ENCODE measurements at places on chromosomes 5 and 9.
A peak's percentile ranks its signal among the peaks of the same experiment; 100 is the strongest.

- DNase-seq, result no peak
Observed at GRCh38 chr5:40560474-40561110, 119.1 kb upstream of the PTGER4 start.

- DNase-seq, result no peak
Observed at GRCh38 chr5:74885170-74885569, 19.0 kb upstream of the FAM169A start.

DNA sequence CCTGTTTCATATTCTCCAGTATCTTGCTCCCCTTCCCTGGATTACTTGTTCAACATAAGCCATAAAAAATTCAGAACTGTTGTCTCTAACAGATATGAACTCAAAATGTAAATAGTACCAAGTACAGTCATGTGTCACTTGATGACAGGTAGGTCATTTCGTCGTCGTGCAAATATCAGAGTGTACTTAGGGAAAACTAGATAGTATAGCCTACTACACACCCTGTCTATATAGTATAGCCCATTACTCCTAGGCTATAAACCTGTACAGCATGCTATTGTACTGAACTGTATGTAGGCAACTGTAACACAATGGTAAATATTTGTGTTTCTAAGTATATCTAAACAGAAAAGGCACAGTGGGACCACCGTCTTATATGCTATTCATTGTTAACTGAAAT, 39.1 kb downstream of the SMIM15 start:
- no peak for DNase-seq

DNA sequence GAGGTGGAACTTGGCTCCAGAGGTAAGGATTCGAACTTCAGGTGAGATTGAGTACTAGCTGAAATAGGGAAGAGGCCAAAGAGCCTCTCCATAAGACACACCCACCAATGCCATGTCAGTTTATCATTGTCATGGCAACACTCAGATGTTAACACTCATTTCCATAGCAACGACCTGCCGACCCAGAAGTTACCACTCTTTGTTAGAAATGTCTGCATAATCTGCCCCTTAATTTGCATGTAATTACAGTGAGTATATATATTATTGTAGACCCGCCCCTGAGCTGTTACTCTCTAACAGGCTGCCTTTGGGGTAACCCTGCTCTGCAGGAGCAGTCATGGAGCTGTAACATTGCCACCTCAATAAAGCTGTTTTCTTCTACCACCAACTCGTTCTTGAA, 10.2 kb upstream of the NTRK2 start:
- no peak for DNase-seq

GRCh38 chr9:86903734-86904085, 43.6 kb downstream of the GAS1 start:
- DNase-seq, result no peak

DNA sequence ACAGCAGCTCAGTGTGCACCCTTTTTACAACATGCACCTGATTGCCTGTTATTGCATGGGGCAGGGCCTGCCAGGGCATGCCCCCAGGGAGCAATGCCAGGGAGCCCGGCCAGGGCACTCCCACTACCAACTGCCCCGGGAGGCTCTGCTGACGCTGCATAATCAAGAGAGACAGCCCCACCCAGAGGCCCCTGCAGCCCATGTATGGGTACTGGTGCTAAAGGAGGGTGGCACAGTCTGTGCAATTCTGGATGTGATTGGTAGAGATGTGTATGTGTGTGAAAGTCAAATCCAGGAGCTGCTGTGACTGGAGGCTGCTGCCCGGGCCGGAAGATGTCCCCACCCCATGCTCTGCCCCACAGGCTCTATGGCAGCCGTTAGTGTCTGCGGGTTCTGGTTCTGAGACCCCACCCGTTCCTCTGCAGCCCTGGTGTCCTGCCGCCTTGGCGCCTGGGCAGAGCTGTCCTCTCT, 3.9 kb upstream of the NEURL1B start:
- DNase-seq, result no peak

DNA sequence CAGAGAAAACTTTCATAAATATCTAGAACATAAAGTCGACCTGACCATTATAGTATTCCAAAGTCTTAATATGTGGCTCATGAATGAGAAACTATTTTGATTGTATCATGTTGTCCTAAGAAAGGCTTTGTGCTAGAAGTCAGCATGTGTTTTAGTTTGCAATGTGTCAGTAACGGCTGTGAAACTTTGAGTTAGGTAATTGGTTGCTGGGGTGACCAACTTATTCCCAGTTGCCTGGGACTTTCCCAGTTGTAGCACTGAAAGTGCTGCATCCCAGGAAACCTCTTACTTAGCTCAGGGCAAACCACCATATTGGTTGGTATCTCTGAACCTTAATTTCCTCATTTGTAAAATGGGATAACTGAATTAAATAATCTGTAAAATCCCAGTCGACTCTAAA, 114.6 kb upstream of the SLC12A2 start:
- no peak for DNase-seq

DNA sequence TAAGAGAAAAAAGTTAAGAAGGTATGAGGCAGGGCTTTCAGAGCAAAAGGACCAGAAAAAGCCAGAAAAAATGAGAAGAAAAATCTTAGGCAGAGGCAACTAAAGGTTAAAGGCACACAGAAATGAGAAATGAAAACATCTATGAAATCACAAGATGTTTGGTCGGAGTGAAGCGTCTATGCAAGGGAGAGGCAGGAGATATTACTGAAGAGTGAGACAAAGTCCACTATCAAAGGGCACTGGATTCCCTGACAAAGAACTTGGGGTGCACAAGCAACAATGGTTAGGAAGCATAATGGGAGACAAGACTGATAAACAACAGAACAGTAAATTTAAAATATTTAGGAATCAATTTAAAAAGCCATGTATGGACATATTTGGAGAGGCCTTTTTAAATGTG, 16.9 kb downstream of the PANK3 start:
- no peak for DNase-seq

DNA sequence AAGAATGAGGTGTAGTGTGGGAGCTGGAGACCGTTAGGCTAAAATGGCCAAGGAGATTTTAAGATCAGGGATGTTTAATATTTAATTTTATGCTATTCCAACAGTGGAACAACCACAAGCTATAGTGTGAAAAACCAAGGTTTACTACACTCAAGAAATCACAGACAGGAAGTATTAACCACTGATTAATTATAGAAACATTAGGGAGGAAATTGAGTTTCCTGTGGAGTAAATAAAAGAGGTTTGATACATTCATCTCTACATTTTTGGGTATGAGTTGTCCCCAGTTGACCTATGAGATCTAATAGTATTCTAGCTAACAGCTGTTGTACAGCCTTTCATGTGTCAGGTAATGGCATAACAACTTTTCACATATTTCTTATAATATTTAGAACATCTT, 103.7 kb upstream of the MPDZ start:
- DNase-seq, result no peak

- no peak for DNase-seq
Observed at GRCh38 chr9:93522736-93523135, 53.6 kb upstream of the PHF2 start.

- DNase-seq, result no peak
Observed at GRCh38 chr5:132480546-132480892, 10.1 kb downstream of the IRF1 start.

- DNase-seq, result no peak
Observed at GRCh38 chr5:96093890-96094381, 132.3 kb upstream of the ELL2 start.

DNA sequence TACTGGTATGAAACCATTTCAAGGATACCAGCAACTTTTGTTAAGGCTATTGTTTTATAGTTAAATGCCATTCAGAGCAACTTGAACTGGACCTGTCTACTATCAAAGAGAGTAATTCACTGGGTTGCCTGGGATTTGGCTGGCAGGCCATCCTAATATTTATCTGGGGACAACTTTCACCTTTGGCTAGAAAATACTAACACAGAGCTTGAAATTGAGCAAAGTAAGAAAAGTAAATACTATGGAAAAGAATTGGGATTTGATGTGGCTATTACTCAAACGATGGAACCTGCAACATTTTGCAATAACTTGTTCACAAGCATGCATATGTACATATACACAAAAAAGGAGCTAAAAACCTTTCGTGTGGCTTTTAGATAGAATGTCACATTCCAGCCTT, 191.3 kb downstream of the DENND1A start:
- DNase-seq, result no peak

DNA sequence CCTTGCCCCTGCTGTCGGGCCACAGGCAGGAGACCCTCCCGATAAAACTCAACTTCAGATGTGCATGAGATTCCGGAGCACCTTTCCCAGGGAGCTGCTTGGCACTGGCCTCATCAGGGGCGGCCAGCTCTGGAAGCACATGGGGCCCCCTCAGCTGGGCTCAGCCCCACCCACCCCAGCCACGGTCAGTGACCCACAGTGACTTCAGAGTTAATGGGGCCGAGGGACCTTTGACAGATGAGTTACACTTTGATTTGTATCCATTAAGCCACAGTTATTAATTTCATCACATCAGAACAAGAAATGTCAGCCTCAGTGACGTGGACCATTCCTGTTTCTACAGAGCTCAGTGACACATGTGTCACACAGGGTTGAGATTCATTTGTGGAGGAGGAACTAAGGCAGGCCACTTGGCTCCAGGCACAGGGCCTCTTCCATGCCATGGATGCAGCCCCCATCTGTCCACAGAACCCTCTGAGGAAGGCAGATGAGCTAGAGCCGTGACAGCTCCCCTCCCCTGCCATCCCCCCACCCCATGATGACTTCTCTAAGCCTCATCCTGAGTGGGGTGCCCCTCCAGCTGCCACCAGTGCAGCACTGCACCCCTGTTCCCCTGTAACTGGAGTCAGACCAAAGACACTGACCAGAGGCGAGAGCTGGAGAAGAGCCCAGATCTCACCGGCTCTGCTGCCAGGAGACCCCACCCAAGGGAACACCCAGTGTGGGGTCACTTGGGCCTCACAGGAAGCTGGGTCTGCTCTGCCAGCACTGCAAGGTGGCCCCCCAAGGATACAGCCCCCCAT, 69.4 kb upstream of the ADAMTS2 start:
- peak; percentile 18 for DNase-seq

DNA sequence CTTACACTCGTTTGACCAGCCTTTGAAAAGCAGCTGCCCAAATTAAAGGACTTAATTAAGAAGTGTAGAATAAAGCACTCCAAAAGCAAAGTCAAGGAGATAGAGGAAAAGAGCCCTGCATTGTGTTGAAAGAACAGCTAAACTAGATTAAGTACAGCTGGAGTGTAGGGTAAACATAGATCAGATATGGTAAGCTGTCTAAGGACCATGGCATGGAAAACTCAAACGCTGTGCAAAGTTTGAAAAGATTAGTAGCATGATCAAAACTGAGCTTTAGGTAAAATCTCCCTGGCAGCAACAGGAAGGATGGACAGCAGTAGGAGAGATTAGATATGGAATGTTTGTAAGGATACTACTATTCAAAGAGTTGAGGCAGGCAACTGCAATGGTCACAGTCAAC, 55.4 kb downstream of the BNC2 start:
- DNase-seq, result no peak

Measured in GM13976 (cell line).